ENCODE measurements at places on chromosomes 4 and X.

GRCh38 chrX:23292988-23293651 lies 41.5 kb upstream of the PTCHD1 start:
- peak; percentile 14 for DNase-seq

DNA sequence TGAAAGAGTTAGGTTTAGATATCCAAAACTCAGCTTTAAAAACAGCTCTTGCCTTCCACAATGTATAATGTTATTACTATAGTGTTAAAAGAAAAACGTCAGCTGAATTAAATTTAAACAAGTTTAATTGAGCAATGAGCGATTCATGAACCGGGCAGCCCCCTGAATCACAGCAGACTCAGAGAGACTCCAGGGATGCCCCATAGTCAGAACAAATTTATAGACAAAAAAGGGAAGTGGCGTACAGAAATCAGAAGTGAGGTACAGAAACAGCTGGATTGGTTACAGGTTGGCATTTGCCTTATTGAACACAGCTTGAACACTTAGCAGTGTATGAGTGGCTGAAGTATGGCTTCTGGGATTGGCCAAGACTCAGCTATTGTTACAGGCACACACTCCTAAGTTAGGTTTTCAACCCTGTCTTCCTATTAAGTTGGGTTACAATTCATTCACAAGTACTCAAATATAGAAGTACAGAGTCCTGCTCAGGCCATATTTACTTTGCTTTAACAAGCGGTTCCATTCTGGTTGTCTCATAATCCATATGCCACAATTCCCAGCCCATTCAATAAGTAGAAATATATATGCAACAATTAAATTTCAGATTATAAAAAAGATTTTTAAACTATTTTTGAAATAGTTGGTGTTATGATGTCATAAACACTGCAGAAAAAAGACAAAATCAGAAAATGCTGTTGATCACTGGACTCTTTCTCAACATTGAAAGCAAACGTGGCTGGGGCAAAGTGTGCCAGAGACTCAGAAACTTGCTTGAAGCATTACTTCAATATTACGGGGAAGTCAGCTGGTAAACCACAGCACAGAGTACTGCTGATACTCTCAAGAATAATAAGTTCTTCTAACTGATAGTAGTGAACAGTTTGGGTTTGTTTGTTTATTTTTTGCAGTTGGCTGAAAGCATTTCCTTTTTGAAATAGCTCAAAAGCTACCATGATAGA lies 459.7 kb downstream of the RAB28 start:
- no peak for DNase-seq

- DNase-seq = peak; percentile 22
These were observed 188.7 kb downstream of the STIM2 start for GRCh38 chr4:27049239-27049829.

DNA sequence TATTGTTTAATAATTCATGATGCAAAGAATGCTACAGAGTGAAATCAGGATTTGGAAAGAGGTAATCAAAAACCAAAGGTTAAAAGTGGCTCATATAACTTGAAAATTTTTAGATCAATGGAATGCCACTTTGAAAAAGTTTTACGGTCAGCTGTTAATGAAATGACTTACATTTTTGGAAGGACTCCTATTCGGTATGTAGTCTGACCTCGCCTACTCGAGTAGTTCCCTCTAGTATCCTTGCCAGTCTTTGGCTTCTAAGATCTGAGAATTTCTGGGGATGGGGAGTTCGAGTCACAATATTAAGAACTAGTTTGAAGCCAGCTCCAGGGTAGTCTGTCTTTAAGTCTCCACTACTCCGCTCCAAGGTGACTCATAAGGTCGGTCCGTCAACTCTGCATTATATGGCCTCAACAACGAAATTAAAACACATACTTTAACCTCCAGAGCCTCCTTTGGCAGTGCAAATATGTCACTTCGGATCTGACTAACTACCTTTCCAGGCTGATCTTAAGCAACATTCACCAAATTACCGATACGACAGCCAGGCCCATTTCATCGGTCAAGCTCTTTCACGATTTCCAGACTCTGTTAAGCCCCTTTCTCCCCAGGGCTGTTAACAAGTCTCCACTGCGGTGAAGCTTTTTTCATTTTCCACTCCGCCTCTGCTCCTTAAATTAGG lies 733 bp upstream of the NAA15 start:
- DNase-seq = no peak

DNA sequence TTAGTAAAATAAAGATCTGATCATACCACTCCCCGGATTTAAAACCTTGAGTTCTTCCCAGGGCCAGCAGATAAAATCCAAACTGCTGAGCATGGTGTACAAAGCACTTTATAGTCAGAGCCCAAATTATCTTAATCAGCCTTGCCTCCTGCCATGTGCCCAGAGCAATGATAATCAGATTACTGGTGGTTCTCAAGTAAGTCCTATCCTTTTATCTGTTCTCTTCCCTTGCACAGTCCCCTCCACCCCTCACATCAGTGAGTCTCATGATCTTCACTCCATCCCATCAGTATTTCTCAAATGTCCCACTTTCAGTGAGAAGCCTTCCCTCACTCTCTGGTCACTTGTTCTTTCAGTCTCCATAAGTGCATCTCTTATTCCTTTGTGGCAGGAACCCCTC lies 22.7 kb downstream of the INTS6L start:
- DNase-seq = no peak

- DNase-seq = no peak
These were observed 95.8 kb downstream of the COL25A1 start for GRCh38 chr4:109206620-109207019.

GRCh38 chr4:17875402-17876070 lies 64.8 kb downstream of the NCAPG start:
- no peak for DNase-seq

- no peak for DNase-seq
These were observed 16.8 kb upstream of the LAP3 start for GRCh38 chr4:17560065-17560673.

Data from retina (tissue), 1 donor.